ENCODE measurements at places on chromosomes 11 and 22.
A peak's percentile ranks its signal among the peaks of the same experiment; 100 is the strongest.

DNA sequence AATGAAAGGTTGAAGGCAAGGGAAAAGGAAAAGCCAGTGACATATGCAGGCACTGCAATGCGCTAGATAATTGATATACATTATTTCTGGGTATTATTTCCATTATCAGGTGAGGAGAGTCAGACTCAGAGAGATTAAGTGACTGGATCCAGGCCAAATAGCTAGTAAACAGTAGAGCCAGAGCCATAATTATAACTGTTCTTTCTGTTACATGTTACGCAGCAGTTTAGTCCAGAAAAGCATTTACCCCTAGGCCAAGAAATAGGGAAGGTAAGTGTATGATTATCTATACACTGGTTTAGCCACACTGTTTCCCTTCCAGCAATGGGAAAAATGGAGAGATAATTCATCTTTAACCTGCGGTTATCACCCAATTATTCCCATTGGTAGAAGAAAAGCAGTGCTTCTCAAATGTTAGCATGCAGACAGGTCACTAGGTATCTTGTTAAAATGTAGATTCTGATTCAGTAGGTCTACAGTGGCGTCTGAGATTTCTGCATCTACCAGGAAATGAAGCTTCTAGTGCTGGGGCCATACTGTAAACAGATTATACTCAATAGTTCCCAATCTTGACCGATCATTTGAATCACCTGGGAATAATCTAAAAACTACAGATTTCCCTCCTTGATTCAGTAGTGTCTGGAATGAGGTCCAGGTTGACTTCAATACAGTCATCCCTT is 69.4 kb downstream of the RBFOX2 start:
- no peaks in the 10 kb centered on the region for H3K36me3 ChIP-seq
- H3K27ac ChIP-seq: no peak overlapping the region
- H3K4me1 ChIP-seq: peaks cover 3% of the 10 kb centered on the region
- DNase-seq: no peak

DNA sequence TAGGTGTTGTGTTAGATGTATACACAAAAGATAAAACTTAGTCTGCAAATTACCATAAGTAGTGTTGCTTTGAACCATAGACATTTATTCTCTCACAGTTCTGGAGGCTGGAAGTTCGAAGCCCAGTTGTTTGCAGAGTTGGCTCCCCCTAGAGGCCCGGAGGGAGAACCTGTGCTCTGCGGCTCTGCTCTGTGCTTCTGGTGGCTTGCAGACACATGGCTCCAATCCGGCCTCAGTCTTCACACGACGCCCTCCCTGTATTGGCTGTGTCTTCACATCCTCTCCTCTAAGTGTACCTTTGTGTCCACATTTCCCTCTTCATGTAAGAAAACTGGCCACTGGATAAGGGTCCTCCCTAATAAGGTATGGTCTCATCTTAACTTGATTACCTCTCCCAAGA is 128.4 kb downstream of the OPCML start:
- no peaks in the 10 kb centered on the region for H3K4me1 ChIP-seq
- no peak overlapping the region for H3K4me3 ChIP-seq
- H3K27ac ChIP-seq: no peak overlapping the region
- DNase-seq: no peak
- no peaks in the 10 kb centered on the region for H3K36me3 ChIP-seq

DNA sequence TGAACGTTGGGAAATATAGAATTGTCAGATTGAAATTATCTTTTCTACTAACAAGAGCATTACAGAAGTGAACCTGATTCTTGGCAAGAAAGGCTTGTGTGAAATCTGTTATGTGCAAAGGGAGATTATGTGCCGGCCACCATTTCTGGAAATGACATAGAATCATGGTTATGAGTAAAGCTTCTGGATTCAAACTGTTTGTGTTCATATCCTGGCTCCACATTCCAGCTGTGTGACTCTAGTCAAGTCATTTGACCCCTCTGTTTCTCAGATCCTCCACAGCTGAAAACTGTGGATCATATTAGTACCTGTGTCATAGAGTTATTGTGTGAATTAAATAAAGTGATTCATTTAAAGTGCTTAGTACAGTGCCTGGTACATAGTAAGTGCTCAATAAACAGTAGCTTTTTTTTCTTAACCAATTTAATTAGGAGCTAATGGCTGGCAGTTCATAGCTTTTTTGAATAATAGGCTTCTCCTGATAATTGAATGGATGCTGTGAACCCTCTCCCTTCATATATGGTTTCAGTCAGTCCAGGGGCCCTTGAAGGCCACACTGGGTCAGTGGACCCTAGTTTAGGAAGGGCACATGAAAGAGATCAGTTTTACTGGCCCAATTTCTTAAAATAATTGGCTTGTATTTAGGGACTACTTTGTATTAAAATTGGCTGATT is 34.6 kb downstream of the EHF start:
- H3K36me3 ChIP-seq: no peaks in the 10 kb centered on the region
- no peak overlapping the region for H3K27ac ChIP-seq
- H3K4me1 ChIP-seq: peaks cover 26% of the 10 kb centered on the region
- no peak for DNase-seq
- H3K4me3 ChIP-seq: no peak overlapping the region

GRCh38 chr11:72333661-72334060 is 89.7 kb upstream of the PHOX2A start:
- H3K4me1 ChIP-seq: peaks cover 39% of the 10 kb centered on the region
- DNase-seq: peak; percentile 66
- no peaks in the 10 kb centered on the region for H3K27me3 ChIP-seq
- H3K4me3 ChIP-seq: no peak overlapping the region
- peak overlapping the region; percentile 31 for H3K27ac ChIP-seq

- no peak for DNase-seq
- H3K36me3 ChIP-seq: peaks cover 28% of the 10 kb centered on the region
- no peak overlapping the region for H3K4me3 ChIP-seq
- H3K27me3 ChIP-seq: no peaks in the 10 kb centered on the region
- H3K4me1 ChIP-seq: peaks cover 61% of the 10 kb centered on the region
Observed at GRCh38 chr11:34205326-34206035, 100.1 kb downstream of the NAT10 start.

GRCh38 chr11:3101921-3102640 is 44.9 kb upstream of the CARS1 start:
- no peaks in the 10 kb centered on the region for H3K27me3 ChIP-seq
- no peak for DNase-seq
- no peaks in the 10 kb centered on the region for H3K36me3 ChIP-seq
- H3K4me3 ChIP-seq: no peak overlapping the region
- H3K4me1 ChIP-seq: peaks cover 3% of the 10 kb centered on the region
- no peak overlapping the region for H3K27ac ChIP-seq

DNA sequence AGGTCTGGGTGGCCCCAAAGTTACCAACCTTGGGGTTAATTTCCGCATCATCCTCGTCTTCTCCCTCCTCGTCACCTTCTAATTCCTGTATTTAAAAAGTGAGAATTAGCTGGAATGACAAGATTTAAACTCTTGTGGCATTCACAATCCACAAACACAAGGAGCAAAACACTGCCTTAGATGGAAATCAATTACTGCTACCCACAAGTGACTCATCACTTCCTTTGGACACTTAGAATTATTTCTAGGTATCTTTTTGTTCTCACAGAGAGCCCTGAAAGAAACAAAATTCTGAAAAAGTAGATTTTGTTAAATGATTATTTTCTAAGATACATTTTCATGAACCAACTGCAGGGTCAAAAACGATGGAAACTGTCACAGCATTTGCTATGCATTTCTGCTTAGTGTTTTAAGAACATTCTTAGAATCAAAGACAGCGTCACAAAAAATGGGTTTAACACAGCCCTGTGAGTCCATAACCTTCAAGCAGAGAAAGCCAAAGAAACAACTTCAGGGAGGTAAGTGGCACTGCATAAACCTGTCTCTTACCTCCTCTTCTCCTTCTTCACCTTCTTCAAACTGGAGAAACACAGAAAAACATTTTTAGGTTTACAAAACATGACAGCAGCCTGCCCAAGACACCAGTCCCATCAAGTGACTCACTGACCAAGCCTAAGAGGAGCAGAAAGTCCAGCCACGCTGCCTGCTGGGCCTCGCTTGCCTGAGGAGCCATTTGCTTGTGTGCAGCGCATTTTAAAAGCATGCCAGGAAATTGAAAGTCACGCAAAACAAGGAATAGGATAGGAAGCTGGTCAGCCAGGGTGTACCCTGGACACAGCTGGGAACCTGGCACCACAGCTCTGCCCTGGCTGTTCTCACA is 22.3 kb upstream of the PHLDA2 start:
- H3K4me3 ChIP-seq: no peak overlapping the region
- H3K36me3 ChIP-seq: peaks cover 98% of the 10 kb centered on the region
- peaks cover 55% of the 10 kb centered on the region for H3K4me1 ChIP-seq
- no peaks in the 10 kb centered on the region for H3K27me3 ChIP-seq
- DNase-seq: no peak

GRCh38 chr11:36349351-36350136 is 53.5 kb downstream of the PRR5L start:
- H3K36me3 ChIP-seq: no peaks in the 10 kb centered on the region
- H3K27ac ChIP-seq: peak overlapping the region; percentile 23
- H3K4me3 ChIP-seq: no peak overlapping the region
- peaks cover 15% of the 10 kb centered on the region for H3K27me3 ChIP-seq

- H3K27me3 ChIP-seq: no peaks in the 10 kb centered on the region
- peak overlapping the region; percentile 75 for H3K27ac ChIP-seq
- no peak for DNase-seq
Observed at GRCh38 chr22:30250039-30250565, 3.5 kb upstream of the LIF start.

- H3K27me3 ChIP-seq: peaks cover 3% of the 10 kb centered on the region
- no peaks in the 10 kb centered on the region for H3K36me3 ChIP-seq
- H3K4me3 ChIP-seq: no peak overlapping the region
- DNase-seq: no peak
- H3K4me1 ChIP-seq: peaks cover 11% of the 10 kb centered on the region
Observed at GRCh38 chr11:122763108-122763507, 75.2 kb upstream of the CRTAM start.

- H3K4me3 ChIP-seq: no peak overlapping the region
- no peak for DNase-seq
- H3K4me1 ChIP-seq: no peaks in the 10 kb centered on the region
- no peak overlapping the region for H3K27ac ChIP-seq
- no peaks in the 10 kb centered on the region for H3K36me3 ChIP-seq
Observed at GRCh38 chr22:49039625-49040024, 788.0 kb downstream of the BRD1 start.

- H3K36me3 ChIP-seq: peaks cover 53% of the 10 kb centered on the region
- peak within 1 kb of the TSS; percentile 99 for H3K4me3 ChIP-seq
- peak within 1 kb of the TSS; percentile 100 for H3K27ac ChIP-seq
- no peak for DNase-seq
- H3K27me3 ChIP-seq: no peaks in the 10 kb centered on the region
Observed at GRCh38 chr11:83156996-83157593, at the start of gene PCF11. PCF11 (plus strand) TSS chr11:83157131; CDS start chr11:83157440, 309 bp downstream.

DNA sequence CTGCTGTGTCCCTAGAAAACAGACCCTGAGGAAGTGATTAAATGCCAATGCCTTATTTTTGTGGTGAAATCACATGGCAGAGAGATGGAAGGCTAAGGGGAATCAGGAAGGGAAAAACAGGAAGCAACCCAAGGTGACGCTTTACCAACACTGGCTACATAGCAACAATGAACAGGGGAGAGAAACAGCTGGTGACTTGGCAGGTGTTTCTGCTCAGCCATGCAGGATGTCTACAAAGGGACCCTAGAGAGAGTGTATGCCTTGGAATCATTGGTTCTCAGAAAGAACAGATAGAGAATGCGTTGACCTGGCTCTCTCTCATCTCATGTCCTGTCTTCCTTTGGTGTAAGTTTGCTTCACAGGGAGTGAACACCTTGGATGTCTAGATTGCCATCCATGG is 911.9 kb downstream of the OPCML start:
- no peaks in the 10 kb centered on the region for H3K4me1 ChIP-seq
- H3K27me3 ChIP-seq: no peaks in the 10 kb centered on the region
- no peak for DNase-seq
- H3K36me3 ChIP-seq: no peaks in the 10 kb centered on the region
- H3K27ac ChIP-seq: no peak overlapping the region

- H3K27me3 ChIP-seq: peaks cover 53% of the 10 kb centered on the region
- H3K36me3 ChIP-seq: no peaks in the 10 kb centered on the region
- no peak for DNase-seq
- H3K4me1 ChIP-seq: peaks cover 20% of the 10 kb centered on the region
- no peak overlapping the region for H3K27ac ChIP-seq
Observed at GRCh38 chr11:19713196-19714021, 772 bp downstream of the NAV2 start.

GRCh38 chr11:18743900-18744514 is 18.0 kb upstream of the IGSF22 start:
- H3K36me3 ChIP-seq: no peaks in the 10 kb centered on the region
- no peak overlapping the region for H3K27ac ChIP-seq
- H3K4me3 ChIP-seq: no peak overlapping the region
- H3K27me3 ChIP-seq: peaks cover 2% of the 10 kb centered on the region
- no peaks in the 10 kb centered on the region for H3K4me1 ChIP-seq
- no peak for DNase-seq

DNA sequence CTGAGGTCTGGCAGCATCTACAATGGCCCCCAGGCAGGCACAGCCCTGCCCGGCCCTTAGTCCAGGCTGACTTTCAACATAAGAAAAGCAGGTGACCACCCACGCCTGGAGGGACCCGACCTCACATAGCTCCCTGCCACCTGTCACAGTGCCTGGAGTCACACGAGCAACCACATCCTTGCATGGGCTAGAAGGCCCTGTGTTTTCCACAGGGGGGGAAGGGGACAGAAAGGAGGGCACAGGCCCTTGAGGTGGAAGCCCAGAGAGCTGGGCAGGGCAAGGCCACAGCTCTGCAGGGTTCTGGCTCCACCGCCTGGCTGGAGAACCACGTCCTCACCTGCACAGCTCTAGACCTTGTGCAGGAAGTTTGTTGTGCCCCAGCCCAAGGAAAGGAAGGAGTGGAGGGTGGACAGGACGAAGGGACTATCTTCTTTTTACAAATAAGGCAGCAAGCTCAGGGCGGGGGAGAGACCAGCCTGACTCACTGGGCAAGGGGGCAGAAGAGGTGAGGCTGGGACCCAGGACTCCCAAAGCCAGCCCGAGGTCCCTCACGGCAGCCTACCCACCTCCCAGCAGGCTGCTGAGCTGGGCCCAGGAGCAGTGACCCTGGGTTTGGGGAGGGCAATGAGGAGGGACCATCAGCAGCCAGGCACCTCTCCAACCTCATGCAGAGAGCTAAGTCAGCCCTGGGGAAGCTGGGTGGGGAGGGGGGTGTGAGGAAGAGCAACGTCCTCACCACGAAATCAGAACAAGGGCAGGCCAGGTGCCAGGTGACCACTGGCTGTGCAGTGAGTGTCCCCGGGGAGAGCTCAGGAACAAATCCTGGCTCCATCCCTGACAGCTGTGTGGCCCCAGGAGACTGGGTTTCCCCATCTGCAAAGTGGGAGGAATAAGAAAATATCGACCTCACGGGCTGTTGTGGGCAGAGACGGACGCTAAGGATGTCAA is 4.3 kb downstream of the C1QTNF6 start:
- no peaks in the 10 kb centered on the region for H3K27me3 ChIP-seq
- peak overlapping the region; percentile 29 for H3K27ac ChIP-seq
- no peak for DNase-seq

All from activated T-helper 2 cell treated with anti-CD3 and anti-CD28 coated beads, Interferon-gamma antibody, Interleukin-2, Interleukin-4, amounts not matched to agents 10 μg/mL and 5 μg/mL and 100 μg/mL, durations not matched to agents 14 hours and 24 hours and 36 hours (primary cell).